ENCODE measurements at places on chromosomes 5 and 9.

- no peak for DNase-seq
These were observed 42.1 kb downstream of the UBQLN1 start for GRCh38 chr9:83665580-83666200.

GRCh38 chr5:68126886-68127285 lies 88.7 kb upstream of the PIK3R1 start:
- DNase-seq, result no peak

- no peak for DNase-seq
These were observed 43.1 kb downstream of the PTCD2 start for GRCh38 chr5:72363166-72363802.

DNA sequence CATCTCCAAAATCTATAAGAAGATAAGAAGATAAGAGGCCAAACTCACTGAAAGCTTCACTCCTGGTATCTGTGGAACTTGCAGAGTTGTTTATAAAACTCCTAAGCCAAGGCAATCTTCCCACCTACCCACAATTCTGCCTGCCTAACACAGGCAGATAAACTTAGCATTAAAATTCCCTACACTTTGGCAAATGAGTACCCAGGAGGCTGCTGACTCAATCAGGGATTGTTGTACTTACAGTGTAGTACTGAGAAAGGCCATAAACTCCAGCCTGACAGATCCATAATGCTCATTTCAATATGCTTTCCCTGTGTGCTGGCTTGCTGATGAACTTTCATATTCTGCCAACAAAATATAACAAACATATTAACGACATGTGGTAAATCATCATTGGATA lies 725.2 kb downstream of the BRINP1 start:
- no peak for DNase-seq

DNA sequence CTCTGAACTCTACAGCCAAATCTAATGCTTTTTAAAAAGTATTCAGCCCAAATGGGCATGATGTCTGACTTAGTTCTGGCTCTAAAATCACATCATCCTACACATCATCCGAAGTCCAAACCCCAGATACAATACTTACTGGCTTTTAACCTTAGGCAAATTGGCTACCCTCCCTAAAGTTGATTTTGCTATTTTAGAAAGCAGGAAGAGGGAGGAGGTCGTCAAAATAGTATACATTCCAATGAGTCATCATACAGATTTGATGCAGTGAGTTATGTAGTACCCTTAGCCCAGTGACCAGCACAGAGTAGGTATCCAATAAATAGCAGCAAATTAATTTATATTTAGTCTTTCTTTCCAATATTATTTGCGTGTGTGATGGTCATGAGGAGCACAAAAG lies 582.0 kb upstream of the TUSC1 start:
- no peak for DNase-seq

- DNase-seq, result no peak
These were observed 60.9 kb upstream of the CACNA1B start for GRCh38 chr9:137816531-137817235.

DNA sequence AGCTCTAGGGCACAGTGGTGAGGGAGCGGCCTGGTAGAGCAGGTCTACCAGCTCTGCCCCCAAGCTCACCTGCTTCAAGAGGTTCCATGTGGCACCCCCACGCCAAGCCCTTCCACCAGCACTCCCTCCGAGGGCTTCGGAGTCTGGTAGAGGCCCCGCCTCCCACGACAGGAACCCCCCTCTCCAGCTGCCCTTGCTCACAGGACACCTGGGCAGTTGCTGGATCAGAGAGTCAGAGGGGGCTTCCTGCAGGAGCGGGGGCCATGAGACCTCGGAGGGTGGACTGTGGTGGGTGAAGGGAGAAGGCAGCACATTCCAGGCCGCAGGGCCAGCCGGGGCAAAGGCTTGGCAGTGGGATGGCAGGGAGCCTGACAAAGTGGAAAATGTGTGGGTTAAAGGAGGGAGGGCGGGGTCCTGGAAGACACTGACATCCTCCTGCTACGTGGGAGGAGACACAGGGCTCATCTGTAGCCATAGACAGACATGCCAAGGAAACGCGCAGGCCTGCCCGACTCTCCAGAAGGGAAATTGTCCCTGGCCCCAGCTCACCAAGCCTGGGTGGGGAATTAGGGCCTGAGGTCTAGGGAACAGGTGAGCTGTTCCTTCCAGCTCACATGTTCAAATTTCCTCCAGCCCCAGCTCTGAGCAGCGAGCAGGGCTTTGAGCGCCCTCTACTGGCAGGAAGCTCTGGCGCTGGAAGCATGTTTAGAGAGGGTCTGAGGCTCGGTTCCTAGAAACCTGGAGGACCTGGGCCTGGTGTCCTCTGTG lies 74.2 kb downstream of the NTNG2 start:
- DNase-seq, result peak; percentile 78

GRCh38 chr9:116471944-116472506 lies 215.1 kb upstream of the TRIM32 start:
- no peak for DNase-seq

DNA sequence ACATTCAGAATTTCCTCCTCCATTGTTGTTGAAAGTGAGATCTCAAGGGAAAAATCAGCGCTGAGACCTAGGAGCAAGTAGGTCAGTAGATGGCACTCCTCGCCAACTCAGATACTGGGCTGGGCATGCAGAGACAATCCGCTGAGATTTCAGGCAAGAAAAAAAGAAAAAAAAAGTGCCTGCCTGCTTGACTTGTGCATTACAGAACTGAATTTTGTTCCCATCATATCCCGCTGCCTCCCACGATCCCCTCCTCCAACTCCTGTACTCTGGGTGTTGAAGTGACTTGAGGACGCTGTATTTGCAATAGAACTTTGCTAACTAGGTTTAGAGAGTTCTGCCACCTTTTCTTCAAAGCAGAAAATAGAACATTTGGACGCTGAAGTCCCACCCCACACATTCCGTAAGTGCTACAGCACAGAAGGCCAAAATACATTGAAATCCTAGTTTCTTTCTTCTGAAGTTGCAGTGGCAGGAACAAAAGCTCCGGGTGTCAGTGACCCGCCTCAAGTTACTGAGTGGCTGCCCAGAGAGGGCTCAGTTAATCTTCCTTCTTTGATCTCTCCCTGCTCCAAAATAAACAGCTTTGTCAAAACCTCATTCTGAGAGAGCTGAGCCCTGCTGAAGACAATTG lies 265.8 kb downstream of the MLLT3 start:
- peak; percentile 63 for DNase-seq

DNA sequence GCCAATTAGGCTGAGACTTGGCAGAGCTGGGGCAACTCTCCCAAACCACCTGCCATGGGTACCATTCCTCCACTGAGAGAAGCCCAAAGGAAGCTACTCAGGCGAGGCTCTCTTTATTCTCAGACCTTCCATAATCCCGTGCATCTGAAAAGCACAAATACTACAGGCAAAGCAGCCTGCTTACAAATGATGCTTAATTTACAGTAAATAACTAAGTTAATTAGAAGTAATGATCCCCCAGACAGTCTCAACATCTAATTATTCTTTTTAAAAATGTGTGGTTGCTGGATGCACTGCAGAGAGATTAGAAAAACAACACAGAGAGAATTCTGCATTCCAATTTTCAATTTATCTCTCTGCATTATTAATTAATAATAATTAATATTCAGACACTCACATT lies 53.1 kb downstream of the AK8 start:
- no peak for DNase-seq

GRCh38 chr9:69215774-69216485 lies 41.9 kb downstream of the TJP2 start:
- DNase-seq, result no peak

DNA sequence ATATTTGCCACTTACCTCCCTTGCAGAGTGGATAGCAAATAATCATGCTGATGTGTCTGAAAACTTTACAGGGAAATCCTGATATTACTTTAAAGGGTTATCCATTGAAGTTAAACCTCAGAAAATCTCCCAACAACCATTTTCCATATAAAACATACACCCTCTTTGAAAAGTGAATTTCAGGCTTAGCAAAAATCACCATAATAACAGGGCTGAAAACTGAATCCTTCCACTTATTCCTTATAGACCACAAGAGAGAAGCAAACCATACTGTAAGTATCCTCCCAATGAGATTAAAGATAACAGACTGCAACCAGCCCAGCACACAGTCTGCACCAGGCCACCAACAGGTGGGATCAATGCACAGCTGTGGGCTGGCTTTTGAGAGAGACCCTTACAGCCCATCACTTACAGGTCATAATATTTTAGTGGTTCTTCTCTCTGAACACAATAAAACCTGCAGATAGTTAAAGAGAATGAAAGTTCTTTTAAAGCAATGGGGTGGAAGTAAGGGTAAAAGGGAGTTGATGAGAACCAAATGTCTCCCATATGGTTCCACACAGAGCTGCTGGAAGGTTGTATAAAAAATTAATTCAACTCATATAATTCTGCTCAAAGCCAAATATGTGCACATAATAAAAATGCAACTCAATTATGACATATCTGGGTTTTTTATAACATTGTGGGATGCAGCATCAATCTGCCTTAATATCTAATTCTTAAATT lies 376.2 kb upstream of the GRAMD2B start:
- DNase-seq, result no peak

- DNase-seq, result no peak
These were observed 12.5 kb downstream of the PAIP2 start for GRCh38 chr5:139354186-139354585.

DNA sequence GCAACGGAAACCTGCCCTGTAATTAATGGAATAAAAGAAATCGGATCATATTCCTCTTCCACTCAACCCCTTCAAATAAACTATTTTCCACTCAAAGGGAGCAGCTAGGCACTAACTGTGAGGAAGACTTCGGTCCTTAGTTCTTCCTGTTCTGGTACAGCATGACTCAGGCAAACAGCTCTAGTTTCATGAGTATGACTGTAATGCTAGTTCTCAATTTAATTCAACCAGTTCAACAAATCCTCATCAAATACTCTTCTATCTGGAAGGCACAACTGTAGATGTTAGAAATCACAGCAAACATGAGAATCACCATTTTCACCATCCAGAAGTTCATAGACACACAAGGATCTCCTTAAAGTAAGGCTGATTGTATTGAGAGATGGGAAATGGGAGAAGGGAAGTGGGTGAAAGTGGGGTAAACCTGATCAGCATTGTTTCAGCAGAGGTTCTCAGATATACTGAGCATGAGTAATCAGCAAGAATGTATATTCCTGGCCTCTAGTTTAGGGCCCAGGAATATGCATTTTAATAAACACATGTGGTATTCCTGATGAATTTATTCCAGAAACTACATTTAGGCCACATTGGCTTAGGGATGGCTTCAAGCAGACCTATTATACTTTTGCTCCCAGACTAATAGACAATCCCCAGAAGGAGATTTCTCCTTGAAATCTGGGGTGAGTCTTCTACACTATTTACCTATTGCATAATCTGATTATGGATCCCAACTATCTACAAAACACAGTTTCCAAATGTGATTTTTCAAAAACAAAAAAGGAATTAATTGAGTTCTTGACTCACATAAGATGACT lies 141.1 kb upstream of the SLC12A2 start:
- no peak for DNase-seq

DNA sequence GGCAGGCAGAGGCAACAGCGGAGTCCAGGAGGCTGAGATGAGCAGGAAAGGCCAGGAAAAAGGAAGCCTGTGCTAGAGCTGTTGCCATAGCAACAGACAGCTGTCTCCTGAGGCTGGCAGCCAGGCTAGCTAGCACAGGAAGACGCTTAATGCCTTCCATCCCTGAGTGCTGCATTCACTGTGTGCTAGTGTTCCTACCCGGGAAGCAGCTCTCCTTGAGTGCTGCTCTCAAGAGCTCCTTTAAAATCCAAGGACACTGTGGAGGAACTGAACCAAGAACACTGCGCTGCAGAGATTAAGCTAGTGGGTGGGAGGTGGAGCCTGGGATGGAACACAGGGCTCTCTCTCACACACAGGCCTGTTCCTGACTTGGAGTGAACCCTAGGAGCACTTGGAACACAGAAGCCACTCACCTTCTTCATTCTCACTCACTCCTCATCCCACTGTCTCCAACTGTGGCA lies 53.5 kb upstream of the IL7R start:
- no peak for DNase-seq

GRCh38 chr5:142544946-142545649 lies 140.8 kb downstream of the FGF1 start:
- no peak for DNase-seq

GRCh38 chr5:134122530-134122929 lies 8.0 kb downstream of the TCF7 start:
- DNase-seq, result no peak

DNA sequence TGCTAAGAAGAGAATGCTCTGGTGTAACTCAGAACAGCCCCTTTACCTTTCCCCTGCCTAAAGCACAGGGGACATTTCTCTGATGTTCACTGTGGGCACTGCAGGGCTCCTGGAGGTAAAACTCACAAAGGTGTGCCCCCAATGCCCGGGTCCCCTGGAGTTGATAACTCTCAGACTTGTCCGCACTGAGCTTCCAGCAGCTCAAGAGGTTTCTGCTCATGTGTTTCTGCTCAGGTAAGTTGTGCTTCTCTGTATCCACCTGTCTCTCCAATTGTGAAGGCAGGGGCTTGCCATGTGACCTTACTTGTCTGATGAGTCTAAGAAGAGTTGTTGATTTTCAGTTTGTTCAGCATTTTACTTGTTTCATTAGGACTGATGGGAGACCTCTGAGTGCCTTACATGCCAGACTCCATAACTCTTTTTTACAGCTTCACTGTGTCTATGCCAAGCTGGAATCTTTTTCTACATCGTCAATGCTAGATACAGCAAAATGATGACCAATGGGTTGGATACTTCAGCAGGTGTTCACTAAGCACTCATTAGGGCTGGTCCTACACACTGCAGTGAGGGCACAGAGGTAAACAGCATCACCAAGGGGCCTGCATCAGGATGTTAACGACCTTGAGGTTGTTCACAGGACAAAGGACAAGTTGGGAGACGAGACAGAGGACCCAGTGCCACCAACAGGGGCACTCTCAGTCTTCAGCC lies 56.4 kb downstream of the MRPL36 start:
- DNase-seq, result no peak

- DNase-seq, result no peak
These were observed 276.3 kb downstream of the EPB41L4A start for GRCh38 chr5:112142769-112143270.

DNA sequence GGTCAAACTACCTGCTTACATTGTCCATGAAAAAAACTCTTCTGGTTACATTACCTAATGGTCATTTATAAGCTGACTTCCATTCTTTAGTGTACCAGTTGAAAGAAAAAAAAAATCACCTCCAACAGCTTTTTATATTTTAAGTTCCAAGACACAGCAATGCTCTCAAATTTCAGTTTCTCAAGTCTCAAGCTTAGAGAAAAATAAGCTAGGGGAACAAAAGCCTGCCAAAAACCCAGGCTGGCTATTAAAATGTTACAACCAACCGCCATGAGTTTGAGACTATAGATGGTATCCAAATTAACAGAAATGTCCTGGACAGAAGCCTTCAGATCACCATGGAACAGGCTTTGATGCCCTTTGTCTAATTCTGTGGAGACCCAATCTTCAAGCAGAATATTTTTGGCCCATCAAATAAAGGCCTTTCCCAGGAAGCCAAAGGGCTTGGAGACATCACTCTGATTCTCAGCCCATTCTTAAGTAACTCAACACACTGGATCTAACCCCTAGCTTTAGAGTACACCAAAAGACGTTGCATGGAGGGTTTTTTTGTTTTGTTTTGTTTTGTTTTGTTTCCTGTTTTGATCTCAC lies 343.7 kb downstream of the GLIS3 start:
- DNase-seq, result no peak

GRCh38 chr5:17769277-17769676 lies 135.0 kb downstream of the TAF11L14 start:
- no peak for DNase-seq
